Thyroid gland (tissue), 4 donors: ENCODE measurements at places on chromosomes 2 and 18. TPM values are rescaled to one million over a fixed set of nuclear protein-coding genes. Genes with fewer than 3 reads are reported as not detected.

The AMER3 gene
- not detected for total RNA-seq

The AQP12B gene
- not detected for total RNA-seq

The PGAP1 gene
- total RNA-seq = 20.3 TPM

The ANKRD30B gene
- not detected for total RNA-seq

The IL1F10 gene
- total RNA-seq = not detected

The SNED1 gene
- total RNA-seq = 70.7 TPM

The NTSR2 gene
- total RNA-seq = not detected

The EGR4 gene
- not detected for total RNA-seq

The LIMS2 gene
- total RNA-seq = 27.8 TPM

The YES1 gene
- total RNA-seq = 91.5 TPM

The EMX1 gene
- not detected for total RNA-seq

The OXER1 gene
- 1.3 TPM for total RNA-seq

The SNORC gene
- total RNA-seq = 0.45 TPM

The IL1B gene
- not detected for total RNA-seq

The ACKR3 gene
- total RNA-seq = 68.5 TPM

The ERCC3 gene
- 24.7 TPM for total RNA-seq

The DUSP2 gene
- 2.2 TPM for total RNA-seq

The SLC9A4 gene
- not detected for total RNA-seq

The NDC80 gene
- total RNA-seq = 0.33 TPM

The UGT1A8 gene
- not detected for total RNA-seq

The CLEC4F gene
- total RNA-seq = not detected

The DTNA gene
- total RNA-seq = 152 TPM

The CNRIP1 gene
- 25.7 TPM for total RNA-seq

The MYO5B gene
- total RNA-seq = 101 TPM

The EFEMP1 gene
- 379 TPM for total RNA-seq

The NXPH2 gene
- total RNA-seq = not detected

The C2orf81 gene
- total RNA-seq = 2.3 TPM

The ACADL gene
- 97.0 TPM for total RNA-seq

The FN1 gene
- 89.1 TPM for total RNA-seq

The KCMF1 gene
- 44.5 TPM for total RNA-seq

The GKN1 gene
- not detected for total RNA-seq

The OR6B3 gene
- not detected for total RNA-seq

The PRSS56 gene
- not detected for total RNA-seq

The SSB gene
- 119 TPM for total RNA-seq

The TCF23 gene
- not detected for total RNA-seq

The CTAGE1 gene
- total RNA-seq = not detected

The ARHGAP28 gene
- total RNA-seq = 7.5 TPM

The ZBTB7C gene
- 47.6 TPM for total RNA-seq

The SERPINB11 gene
- total RNA-seq = not detected

The GNLY gene
- total RNA-seq = 3.6 TPM

The DHX57 gene
- 19.3 TPM for total RNA-seq

The GPR75 gene
- 5.7 TPM for total RNA-seq

The ZSWIM2 gene
- total RNA-seq = not detected

The ZAP70 gene
- 7.6 TPM for total RNA-seq

The FAM237A gene
- total RNA-seq = not detected

The ZSCAN30 gene
- 44.9 TPM for total RNA-seq

The UPP2 gene
- total RNA-seq = not detected

The HRH4 gene
- total RNA-seq = not detected

The RAB6C gene
- total RNA-seq = 0.11 TPM

The GPR155 gene
- 7.1 TPM for total RNA-seq

The MATN3 gene
- total RNA-seq = 0.27 TPM

The MARCO gene
- total RNA-seq = 1.6 TPM

The CPO gene
- 0.40 TPM for total RNA-seq

The TTC39C gene
- 12.0 TPM for total RNA-seq

The COX5B gene
- total RNA-seq = 561 TPM

The INO80D gene
- total RNA-seq = 26.4 TPM

The ARL4C gene
- total RNA-seq = 3.0 TPM

The HNMT gene
- 48.8 TPM for total RNA-seq

The CDK15 gene
- not detected for total RNA-seq

The CHRND gene
- not detected for total RNA-seq
